ENCODE measurements at places on chromosomes 12 and 14.

GRCh38 chr14:58129208-58129607 lies 22.8 kb downstream of the ARMH4 start:
- no peak for DNase-seq

GRCh38 chr14:24734917-24735500 lies 101.0 kb upstream of the GZMB start:
- DNase-seq = peak; percentile 87

GRCh38 chr12:99529966-99530365 lies 117.6 kb upstream of the GARIN6 start:
- no peak for DNase-seq

- peak; percentile 61 for DNase-seq
Observed at GRCh38 chr12:92144631-92145480, 790 bp downstream of the BTG1 start.

DNA sequence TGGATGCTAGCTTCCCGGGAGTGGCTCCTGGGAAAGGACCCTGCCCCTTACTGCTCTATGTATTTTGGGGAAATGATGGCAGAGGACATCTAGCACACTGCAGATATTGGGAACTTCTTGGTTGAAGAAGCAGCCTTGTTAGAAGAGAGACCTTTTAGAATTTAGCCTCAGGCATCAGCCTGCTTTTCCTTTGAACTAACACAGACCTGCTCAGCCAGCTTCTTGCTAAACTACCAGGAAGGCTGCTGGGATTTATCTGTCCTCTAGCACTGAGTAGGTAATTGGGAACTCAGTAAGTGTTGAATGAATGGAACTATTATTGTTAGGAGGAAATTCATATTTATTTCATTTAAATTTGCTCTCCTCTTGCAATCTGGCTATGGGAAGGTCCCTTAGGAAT lies 77.3 kb downstream of the DRAM1 start:
- no peak for DNase-seq

DNA sequence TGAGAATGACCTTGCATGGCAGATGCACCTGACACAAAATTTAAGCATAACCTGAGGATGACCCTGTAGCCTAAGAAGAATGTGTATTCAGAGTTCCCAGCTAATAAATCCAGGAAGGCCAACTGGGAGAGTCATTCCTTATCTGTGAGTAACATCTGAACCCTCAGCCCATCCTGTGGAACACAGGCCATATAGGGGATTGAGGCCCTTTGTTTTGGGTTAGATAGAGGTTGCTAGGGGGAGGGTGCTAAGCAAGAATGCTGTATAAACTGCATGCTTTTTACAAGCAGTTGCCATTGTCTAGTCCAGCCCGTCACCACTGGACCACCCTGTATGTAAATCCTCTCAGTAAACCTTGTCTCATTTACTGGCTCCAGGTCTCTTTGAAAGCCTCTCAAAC lies 77.0 kb downstream of the BICD1 start:
- DNase-seq = no peak

- DNase-seq = peak; percentile 33
Observed at GRCh38 chr14:81302638-81303037, 81.9 kb upstream of the GTF2A1 start.

- peak; percentile 72 for DNase-seq
Observed at GRCh38 chr12:27333403-27334009, 870 bp downstream of the BMAL2 start.

DNA sequence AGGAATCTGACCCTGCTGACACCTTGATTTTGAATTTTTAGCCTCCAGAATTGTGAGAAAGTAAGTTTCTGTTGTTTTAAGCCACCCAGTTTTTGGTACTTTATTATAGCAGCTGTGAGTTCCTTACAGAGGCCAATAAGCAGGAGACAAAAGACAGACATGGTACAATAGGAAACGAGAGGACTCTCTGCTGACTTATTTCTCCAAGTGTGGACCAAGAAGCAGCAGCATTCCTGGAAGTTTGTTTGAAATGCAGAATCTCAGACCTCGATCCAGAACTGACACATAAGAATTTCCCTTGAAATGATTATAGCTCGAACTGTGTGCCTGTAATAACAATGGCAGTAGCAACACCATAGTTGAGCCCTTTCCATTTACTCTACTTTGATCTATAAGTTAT lies 31.9 kb upstream of the LUM start:
- no peak for DNase-seq

DNA sequence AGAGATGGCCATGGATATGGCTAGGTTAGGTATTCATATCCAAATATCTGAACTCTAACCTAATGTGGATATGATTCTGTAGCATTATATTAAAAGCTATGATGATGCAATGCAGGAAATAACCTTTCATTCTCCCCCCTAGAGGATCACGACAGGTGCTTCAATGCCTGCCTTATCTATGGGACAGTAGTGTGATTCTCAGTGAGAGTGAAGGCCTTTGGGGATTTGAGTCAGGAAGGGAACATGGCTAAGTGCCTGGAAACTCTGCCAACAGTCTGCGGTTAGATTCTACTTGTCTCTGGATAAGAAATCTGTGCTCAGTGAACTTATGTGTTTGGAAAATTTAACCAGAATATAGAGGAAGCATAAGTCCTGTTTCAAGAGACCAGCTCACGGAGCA lies 81.8 kb downstream of the SLC38A1 start:
- DNase-seq = no peak

GRCh38 chr12:94198872-94199271 lies 50.5 kb downstream of the PLXNC1 start:
- DNase-seq = no peak

GRCh38 chr12:130338794-130339601 lies 1.3 kb downstream of the PIWIL1 start:
- no peak for DNase-seq

Measured in hematopoietic multipotent progenitor cell treated with erythropoietin and hydrocortisone succinate and interleukin-3 and kit ligand, for 6 days (in vitro differentiated cells).